DMS 273 treated with DMSO at 0.1 percent for 48 hours (cell line): ENCODE measurements at places on chromosomes 7 and 10.

DNA sequence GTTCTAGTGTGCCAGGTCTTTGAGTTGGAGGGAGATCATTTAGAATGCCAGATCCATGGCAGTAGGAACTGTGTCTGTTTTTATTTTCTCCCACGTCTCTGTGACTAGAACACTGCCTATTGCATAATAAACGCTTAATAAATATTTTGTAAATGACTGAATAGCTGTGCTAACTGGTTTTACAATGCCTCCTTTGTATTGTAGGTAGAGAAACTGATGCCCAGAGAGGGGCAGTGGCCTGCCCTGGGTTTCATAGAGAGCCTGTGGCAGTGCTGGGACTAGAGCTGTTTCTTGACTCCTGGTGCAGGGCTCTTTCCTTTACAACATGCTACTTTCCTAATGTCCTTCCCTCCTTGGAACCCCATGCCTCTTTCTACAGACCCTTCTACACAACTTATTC lies 2.5 kb downstream of the TAS2R5 start:
- no peak for DNase-seq

DNA sequence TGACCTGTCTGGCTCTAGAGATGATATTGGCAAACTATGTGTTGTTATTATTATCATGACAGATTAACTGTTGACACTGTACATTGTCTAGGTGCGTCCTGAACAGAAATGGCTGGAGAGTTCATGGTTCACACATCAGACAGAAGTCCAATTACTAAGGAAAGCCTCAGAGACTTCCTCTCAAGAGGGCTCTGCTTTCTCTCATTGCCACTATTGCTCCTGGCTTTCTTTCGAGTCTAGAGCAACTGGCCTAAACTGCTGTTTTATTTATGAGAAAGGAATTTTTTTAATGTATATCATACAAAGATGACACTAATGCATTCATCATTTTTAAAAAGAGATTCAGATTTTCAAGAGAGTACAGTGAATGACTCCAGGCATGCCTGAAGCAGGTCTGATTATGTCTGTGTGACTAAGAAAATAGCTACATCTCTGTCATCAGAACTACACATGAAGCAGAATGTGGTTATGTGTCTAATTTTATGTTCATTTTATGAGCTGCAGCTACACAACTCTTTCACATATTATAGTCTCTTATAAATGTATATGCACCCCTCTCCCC lies 30.4 kb downstream of the NRCAM start:
- no peak for DNase-seq

DNA sequence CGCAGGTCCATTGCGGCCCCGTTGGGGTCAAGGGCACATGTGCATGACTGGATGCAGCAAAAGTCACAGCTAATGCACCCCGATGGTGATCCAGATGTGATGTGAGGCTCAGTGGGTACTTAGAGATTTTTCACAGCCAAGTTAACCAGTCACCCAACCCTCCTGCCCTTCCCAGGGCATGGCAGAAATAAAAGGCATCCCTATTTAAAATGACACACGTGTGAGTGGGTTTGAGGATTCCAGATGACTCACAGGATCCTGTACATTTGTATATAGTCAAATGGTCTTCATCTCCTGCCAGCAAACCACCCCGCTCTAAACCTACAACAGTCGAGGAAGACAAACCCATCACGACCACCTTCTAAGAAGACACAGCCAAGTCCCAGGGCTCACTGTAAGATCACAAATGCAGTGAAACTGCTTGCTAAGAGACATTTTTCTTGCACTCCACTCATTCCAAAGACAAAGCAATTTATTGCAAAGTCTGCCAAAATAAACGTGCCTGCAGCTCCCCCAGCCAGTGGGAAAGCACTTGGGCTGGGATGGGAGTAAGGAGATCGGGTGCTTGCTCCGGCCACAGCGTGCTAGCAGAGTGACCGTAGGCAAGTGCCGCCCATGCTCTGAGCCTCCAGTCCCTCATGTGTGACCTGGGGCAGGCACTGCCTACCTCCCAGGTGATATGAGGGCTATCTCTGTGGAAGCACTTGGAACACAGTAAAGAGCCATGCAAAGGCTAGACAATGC lies 86.6 kb upstream of the MACROH2A2 start:
- no peak for DNase-seq

- DNase-seq = no peak
These were observed 38.6 kb downstream of the SFTPD start for GRCh38 chr10:79910344-79910743.

- DNase-seq = peak; percentile 58
These were observed 143.8 kb downstream of the TEX36 start for GRCh38 chr10:125538947-125539731.

- no peak for DNase-seq
These were observed 3.1 kb upstream of the PTPRE start for GRCh38 chr10:127903789-127904188.

GRCh38 chr10:61139592-61139953 lies 195.6 kb upstream of the RHOBTB1 start:
- DNase-seq = no peak

GRCh38 chr10:74451127-74451829 lies 300.3 kb downstream of the ADK start:
- DNase-seq = no peak

DNA sequence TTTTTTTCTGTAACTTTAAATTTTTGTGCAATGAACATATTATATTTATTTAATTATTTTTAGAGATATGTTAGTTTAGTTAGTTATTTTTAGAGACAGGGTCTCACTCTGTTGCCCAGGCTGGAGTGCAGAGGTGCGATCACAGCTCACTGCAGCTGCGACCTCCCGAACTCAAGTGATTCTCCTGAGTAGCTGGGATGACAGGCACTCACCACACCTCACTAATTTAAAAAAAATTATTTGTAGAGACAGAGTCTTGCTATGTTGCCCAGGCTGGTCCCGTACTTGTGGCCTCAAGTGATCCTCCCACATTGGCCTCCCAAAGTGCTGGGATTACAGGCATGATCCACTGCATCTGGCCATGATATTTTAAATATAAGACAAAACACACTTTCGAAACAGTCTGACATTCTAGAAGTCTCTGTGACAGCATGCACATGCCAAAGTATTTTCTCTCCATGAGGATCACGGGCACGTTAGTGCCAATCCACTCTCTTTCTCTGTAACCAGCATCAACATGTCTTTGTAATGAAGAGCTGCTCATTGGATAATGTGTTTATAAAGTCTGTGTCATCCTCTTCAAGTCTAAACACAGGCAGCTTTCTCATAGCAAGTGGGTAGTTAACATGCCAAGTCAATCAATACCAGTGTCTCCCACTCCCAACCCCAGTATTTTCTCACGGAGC lies 137.4 kb downstream of the GLI3 start:
- DNase-seq = no peak

GRCh38 chr7:9082203-9082602 lies 648.8 kb downstream of the NXPH1 start:
- no peak for DNase-seq

DNA sequence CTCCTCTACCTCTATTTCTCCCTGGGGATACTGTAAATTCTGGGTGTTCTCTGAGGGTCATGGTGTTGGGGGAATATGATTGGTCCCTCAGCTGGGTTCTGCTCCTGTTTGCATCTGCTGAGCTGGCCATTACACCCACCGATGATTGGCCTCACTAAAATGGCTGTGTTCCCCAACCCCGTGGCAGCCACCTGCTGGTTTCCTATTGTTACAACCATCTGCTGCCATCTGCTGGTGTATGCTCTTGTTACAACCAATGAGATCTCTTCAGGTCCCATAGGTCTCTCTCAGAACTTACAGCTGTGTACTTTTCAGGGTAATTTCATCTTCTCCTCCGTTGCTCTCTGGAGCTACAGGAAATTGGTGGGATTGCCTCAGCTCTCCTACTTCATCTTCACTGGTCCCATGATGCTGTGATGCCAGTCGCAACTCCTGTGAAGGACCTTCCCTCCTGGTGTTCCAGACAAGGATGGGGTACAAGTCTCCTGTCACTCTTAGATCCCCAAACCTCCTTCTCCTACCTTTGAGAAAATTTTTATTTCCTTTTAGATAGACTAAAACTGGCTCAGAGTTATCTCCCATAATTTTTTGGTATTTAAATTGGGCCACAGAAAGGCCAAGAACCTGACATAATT lies 303.5 kb upstream of the SMIM30 start:
- DNase-seq = peak; percentile 74

DNA sequence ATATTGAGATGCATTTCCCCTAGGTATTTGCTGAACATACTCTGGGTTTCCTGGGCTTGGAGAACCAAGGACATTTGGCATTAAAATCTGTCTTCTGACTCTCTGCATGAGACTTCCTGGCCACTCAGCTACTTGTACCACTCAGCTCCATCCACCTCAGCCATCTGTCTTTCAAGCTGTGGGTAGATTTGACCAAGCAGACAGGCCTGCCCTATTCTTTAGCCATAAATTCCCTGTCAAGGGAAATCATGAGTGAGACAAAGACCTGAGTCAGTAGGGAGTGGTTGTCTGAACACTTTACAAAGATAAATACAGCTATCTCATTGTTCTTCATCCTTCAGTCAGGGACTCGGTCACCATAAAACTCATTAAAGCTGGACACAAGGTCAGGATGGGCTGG lies 399.1 kb downstream of the GPAM start:
- no peak for DNase-seq

GRCh38 chr7:147569116-147569913 lies 1021.3 kb upstream of the C7orf33 start:
- no peak for DNase-seq

DNA sequence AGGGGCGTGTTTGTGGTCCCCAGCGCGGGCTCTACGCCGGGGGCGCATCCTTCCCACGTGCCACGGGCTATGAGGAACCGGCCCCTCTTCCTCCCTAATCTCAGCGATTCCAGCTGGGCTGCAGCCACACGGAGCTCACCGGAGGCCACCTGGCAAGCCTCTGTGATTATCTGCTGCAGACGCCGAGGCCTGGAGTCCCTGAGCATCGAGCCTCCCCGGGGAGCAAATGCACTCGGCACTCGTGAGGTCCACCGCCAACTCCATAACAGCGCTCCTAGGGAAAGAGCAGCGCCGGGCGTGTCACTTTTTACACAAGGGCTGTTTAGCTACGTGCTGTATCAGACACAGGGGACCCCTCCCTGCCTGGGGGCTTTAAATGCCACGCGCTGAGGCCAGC lies 101.2 kb downstream of the DYNC2I1 start:
- no peak for DNase-seq

- DNase-seq = no peak
These were observed 14.8 kb upstream of the CD36 start for GRCh38 chr7:80623503-80624252.

- no peak for DNase-seq
These were observed 44.1 kb downstream of the VSTM4 start for GRCh38 chr10:49071160-49071761.

- DNase-seq = no peak
These were observed 362.0 kb downstream of the GPR37 start for GRCh38 chr7:124403587-124403986.

GRCh38 chr7:45601816-45602540 lies 27.8 kb downstream of the ADCY1 start:
- DNase-seq = no peak

DNA sequence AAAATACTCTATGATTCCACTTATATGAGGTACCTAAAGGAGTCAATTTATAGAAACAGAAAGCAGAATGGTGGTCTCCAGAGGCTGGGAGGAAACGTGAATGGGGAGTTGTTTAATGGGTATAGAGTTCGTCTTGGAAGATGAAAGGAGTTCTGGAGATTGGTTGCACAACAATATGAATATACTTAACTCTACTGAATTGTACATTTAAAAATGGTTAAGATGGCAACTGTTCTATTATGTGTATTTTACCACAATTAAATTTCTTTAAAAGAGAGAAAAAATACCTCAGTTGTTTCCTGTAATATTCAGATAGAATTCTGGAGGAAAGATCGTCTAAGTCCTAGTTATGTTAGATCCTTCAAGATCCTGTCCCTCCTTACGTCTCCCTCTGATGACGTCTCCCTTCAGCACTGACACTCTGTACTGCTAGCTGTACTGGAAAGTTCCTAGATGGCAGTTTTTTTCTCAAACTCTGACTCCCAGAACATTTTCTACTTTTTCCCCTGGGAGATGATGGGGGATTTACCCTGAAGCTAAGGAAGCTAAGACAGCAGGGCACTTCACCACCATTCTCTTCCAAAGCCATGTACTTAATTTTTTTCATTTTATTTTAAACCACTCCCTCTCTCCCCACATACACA lies 53.2 kb upstream of the CAV2 start:
- no peak for DNase-seq

DNA sequence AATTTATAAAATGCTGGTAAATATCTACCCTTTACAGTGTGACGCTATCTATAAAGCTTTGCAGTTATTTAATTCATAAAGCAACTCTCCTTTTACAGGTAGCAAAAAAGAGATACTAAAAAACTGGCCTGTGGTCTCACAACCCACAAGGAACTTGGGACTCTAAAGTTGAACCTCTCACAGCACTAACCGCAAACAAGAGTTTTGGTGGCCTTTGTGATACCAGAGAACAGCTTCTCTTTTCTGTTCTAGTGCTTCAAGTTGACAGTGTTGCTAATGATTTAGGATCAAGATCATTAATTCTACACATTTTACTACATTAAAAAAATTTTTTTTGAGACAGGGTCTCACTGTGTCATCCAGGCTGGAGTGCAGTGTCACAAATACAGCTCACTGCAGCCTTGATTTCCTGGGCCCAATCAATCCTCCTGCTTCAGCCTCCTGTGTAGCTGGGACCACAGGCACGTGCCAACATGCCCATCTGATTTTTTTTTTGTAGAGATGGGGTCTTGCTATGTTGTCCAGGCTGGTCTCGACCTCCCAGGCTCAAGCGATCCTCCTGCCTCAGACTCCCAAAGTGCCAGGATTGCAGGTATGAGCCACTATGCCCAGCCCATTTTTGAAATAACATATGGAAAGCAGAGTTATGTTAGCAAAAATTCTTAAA lies 56.0 kb upstream of the ST8SIA6 start:
- DNase-seq = no peak

DNA sequence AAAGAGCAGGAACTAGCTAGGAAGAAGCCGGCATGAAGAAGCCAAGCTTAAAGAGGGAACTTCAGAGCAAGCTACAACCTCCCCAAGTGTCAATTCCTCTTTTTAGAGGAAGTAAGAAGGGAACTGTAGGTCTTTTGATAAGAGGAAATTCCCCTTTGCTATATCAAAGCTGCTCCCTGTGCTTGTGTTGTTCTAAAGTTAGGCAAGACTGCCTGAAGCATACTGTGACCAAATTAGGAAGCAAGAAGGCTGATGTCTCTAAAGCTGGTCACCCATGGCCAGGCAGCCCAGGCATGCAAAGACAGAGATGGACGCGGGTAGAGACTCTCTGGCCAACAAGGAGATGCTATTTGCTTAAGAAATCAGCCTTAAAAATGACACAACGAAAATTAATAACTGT lies 87.9 kb downstream of the RNF216 start:
- DNase-seq = no peak
